ENCODE measurements at places on chromosomes 7 and 10.

DNA sequence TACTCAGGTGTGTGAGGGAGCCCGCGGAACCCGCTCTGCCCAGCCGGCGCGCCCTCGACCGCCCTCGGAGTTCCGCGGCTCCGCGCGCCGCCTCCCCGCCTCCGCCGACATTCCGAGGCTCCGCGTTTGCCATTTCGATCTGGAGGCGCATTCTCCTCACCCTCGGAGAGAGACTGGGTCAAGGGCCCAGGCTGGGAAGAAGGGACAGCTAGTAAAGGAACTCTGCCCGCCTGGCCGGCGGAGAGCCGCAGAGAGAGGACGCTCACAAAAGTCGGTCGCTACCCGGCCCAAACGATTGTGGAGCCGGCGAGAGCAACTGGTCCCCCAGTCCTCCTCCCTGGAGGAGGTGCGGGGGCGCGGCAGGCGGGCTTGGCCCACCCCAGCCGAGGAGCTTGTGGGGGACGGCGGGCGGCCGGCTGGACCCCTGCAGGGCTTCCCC, 74.5 kb upstream of the LEP start:
- no peak for DNase-seq

- no peak for DNase-seq
These were observed 20.0 kb upstream of the PARP12 start for GRCh38 chr7:140082770-140083169.

GRCh38 chr7:138924501-138925225, 56.5 kb downstream of the KIAA1549 start:
- DNase-seq, result no peak

DNA sequence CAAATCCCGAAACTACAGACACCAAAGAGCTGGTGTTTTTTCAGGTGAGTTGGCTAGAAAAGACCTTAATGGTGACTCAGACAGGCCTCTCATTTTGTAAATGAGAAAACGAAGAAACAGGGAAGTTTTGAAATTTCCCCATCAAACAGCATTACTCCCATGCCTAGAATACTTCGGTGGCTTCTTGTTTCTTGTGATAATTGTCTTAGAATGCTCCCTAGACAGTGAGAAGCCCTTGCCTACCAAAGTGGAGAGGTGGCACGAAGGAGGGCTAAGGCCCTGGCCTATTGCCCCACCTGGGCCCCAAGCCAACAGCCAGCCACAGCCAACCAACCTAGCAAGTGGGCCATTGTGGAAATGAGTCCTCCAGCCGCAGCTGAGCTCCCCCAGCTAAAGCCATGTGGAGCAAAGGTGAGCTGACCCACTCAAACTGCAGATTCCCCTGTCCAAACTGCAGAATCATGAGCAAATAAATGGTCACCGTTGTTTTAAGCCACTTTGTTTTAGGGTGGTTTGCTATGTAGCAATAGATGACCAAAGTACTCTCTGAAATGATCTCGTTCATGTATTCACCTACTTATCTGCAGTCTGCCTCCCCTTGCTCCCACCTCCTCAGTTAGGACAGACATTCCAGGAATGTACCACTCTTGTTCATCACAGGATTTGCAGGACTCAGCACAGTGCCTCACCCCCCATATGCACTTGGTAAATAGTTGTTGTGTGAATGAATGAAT, 97.7 kb upstream of the FGFR2 start:
- DNase-seq, result no peak

DNA sequence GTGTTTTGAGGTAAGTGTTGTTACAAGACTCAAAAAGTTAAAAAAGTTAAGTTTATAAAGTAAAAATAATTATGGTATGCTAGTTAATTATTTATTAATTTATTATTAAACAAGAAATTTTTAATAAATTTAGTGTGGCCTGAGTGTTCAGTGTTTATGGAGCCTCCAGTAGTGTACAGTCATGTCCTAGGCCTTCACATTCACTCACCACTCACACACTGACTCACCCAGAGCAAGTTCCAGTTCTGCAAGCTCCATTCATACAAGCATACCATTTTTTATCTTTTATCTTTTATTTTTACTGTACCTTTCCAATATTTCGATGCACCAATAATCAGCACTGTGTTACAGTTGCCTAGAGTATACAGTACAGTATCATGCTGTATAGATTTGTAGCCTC, 381.2 kb upstream of the MGMT start:
- DNase-seq, result no peak

GRCh38 chr10:86591436-86591835, 62.9 kb upstream of the OPN4 start:
- no peak for DNase-seq

DNA sequence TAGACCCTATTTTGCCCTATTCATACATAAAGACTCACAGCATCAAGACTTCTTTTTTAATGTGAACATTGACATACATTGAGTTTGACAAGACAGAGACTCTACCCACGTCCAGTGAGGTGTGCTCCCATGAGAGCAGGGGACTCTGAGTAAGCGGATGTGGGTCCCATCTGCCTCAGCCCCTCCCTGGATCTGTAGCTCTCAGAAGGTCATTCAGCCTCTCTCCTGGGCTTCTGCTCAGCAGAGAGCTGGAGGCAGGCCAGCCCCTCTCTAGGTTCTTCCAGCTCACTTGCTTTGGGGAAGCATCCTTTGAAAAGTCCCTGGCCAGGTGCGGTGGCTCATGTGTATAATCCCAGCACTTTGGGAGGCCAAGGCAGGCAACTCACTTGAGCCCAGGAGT, 146.9 kb upstream of the ZMIZ1 start:
- no peak for DNase-seq

GRCh38 chr10:178208-178607, 43.0 kb downstream of the ZMYND11 start:
- no peak for DNase-seq

- DNase-seq, result no peak
These were observed 110.5 kb upstream of the MAGI2 start for GRCh38 chr7:79563821-79564522.

DNA sequence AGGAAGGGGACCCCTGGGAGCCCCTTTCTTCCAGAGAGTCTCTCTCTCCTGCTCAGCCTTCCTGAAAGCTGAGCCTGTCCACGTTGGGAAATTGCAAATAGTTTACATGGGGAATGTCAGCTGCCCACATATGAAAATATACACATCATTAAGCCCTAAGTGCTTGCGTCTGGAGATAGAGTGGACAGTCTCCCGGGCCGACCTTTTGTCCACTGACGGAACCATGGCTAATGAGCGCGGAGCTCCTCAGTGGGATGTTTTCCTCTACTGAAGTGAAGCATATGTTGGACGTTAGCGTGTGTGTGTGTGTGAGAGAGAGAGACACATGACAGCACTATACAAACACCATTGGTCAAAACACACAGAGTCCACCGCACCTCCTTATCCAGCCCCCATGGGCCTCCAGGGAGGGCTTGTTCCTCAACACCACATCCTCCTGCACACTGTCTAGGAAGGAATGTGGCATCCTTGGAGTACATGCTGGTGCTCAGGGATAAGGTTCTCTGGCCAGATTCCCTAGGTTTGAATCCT, 128.4 kb downstream of the RGS10 start:
- DNase-seq, result no peak

DNA sequence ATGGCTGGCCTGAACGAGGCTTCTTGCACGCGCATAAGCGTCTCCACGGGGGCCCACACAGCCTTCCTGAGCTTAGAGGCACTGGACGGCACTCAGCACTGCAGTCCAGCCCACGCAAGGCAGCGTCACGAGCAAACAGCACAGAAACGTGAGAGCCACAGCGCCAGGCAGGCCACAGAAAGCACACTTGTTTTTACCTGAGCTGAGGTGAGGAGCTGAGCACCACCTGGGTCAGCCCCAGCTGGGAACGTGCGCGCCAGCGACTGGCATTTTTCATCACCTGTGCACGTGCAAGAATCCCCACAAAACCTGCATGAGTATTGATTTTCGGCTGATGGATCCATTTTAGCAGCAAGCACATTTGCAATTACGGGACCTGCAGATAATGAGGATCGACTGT, 26.7 kb downstream of the IQCE start:
- no peak for DNase-seq

DNA sequence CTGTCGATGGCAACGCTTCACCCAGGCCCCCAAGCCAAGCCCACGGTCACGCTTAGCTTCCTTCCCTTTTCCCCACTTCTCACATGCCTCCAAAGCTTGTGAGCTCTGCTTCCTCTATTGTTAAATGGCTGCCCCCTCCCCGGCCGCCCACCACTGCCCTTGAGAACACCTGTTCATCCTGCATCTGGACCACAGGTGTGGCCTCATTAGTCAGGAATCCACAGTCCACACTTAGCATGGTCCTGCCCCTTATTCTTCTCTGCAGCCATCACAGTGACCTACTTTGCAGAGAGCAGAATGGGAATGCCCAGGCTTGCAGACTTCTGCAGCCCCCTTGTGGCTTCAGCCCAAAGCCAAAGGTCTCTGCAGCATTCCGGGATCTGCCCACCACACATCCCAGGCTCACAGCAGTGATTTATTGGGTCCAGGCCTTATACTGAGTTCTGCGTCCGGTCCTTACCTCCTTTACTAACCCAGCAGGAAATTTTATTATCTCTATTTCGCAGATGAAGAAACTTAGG, 66.9 kb downstream of the PTPRE start:
- no peak for DNase-seq

DNA sequence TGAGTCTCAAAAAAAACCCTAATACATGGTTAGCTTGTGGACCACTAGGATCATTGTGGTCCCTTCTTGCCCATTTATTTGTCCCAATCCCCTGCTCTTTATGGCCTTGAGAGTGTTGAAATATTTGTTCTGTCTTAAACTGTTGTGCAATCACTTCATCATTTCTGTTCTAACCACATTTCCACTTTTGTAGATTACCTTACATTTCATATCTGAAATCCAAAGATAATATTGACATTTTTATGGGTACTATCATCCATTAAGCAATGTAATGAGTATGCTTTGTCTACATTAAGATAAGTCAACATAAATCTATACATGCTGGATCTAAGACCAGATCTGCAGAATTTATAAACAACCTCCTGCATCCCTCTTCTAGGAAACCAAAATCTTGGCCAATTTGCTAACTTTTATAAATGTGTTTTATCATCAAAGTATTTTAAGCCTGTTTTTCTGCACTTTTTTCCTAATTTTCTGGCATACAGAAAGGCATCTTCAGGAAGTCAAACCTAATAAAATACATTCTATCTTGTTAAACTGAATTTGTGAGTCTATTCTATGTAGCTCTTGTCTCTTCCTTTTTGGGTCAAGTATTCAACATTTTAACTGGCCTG, 359.4 kb upstream of the CELF2 start:
- DNase-seq, result no peak

- no peak for DNase-seq
These were observed 16.6 kb upstream of the PTN start for GRCh38 chr7:137360087-137360679.

DNA sequence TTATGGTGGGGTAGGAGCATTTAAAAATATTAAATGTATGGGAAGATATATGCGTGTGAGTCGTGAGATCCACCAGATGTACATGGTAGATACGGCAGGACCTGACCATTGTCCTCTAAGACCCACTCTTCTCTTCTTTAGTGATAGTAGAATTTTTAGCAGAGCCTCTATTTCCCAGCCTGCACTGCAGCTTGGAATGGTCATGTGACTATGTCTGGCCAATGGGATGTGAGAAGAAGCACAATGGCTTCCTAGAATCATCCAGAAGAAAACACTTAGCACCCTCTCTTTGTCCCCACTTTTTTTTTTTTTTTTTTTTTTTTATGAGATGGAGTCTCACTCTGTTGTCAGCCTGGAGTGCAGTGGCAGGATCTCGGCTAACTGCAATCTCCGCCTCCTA, 86.6 kb upstream of the CYTH3 start:
- DNase-seq, result no peak

DNA sequence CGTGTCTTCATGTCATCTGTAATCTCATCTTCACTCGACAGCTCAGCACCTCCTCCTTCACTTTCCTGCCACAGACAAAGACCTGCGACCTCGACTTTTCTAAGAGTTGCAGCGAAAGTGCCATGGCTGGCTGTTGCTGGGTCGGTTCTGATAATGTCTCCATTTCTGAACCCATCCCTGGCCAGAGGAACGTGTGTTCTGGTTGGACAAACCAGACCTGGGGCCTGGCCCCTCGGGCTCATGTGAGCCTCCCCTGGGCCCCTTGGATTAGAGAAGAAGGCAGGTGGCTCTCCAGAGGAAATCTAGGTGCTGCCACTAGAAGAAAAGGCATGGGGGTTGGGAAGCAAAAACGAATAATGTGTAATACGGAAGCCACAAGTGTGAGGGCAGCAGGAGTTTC, 273.7 kb downstream of the GLRX3 start:
- no peak for DNase-seq
